Fibroblast of mammary gland (primary cell): ENCODE measurements at places on chromosomes 13 and 19.

GRCh38 chr13:80599765-80600164 lies 258.8 kb upstream of the SPRY2 start:
- DNase-seq, result peak; percentile 28

DNA sequence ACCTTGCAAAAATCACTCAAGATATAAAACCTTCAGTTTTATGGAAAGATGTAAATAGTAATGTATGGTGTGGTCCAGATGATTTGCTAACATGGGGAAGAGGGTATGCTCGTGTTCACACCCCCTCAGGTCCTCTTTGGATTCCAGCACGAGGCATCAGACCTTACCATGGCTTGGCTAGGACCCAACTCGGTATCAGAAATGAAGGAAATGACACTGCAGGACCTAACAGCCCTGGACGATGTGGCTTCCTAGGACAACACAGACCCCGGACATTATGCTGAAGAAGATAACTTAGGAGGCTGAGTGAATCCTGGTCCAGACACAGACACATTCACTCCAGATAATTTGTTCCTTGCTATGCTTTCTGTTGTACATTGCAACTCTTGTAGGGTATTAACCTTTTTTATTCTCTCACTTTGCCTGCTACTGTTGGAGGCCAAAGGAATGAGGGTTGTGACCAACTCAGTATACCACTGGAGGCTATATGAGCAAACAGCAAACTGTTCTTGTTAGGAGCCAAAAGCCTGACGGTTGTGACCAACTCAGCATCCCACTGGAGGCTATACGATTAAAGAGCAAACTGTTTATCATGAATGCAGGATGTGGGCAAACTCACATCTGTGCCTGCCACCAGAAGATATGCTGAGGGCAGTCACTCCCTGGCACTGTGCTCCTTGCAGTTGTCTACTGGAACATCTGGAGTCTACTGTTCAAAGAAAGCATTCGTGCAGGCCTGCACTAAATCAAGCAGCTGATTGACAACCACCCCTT lies 121.7 kb downstream of the ZNF429 start:
- DNase-seq, result no peak

GRCh38 chr19:623974-624373 lies 9.4 kb downstream of the POLRMT start:
- DNase-seq, result peak; percentile 86

DNA sequence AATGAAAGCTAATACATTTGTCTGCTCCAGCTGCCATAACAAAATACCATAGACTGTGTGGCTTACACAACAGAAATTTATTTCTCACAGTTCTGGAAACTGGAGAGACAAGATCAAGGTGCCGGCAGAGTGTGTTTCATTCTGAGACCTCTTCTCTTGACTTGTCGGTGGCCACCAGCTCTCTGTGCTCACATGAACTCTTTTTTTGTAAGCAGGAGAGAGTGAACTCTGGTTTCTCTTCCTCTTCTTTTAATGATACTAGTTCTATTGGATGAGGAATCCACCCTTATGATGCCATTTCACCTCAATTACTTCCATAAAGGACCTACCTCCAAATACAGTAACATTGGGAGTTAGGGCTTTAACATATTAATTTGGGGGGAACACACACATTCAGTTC lies 11.7 kb downstream of the KCTD12 start:
- no peak for DNase-seq

- peak; percentile 91 for DNase-seq
Observed at GRCh38 chr13:108463340-108463739, 166.1 kb upstream of the MYO16 start.

GRCh38 chr13:73038064-73038463 lies 20.7 kb upstream of the KLF5 start:
- DNase-seq, result no peak

GRCh38 chr19:55525289-55526101 lies 11.4 kb downstream of the SBK2 start:
- no peak for DNase-seq

DNA sequence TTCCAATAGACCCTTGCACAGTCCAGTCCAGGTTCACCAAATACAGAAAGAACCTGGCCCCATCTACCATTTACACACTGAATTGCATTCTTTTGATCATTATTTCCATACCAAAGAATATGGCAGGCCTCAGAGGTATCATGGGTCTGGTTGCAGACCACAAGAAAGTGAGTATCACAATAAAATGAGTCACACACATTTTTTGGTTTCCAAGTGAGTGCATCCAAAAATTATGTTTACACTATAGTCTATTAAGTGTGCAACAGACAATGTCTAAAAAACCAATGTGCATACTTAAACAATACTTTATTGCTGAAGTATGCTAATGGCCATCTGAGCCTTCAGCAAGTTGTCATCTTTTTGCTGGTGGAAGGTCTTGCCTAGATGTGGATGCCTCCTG lies 105.3 kb downstream of the SPACA7 start:
- DNase-seq, result peak; percentile 15

GRCh38 chr13:23806874-23807526 lies 82.2 kb downstream of the MIPEP start:
- DNase-seq, result no peak

- no peak for DNase-seq
Observed at GRCh38 chr13:42924344-42924743, 67.7 kb downstream of the EPSTI1 start.

DNA sequence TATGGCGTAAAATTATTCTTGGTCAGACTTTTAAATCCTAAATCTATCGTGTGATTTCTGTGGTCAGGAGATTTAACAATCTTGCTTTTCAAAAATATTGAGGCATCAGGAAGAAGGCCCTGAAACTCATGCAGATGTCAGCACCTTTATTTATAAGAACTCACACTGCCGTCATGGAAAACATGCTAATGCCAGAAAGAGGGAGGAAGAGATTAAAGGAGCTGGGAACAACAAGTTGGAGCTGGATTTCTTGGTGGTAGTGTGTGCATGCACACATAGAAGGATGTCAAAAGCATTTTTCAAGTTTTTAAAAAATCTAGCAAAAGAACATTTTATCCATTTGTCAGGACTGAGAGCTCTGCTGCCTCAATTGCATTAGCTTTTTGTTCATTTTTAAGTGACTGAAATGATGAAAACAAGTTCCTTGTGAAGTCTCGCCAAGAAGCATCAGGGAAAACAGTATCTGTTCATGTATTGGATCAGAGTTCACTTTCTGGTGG lies 342.5 kb downstream of the SPRY2 start:
- peak; percentile 20 for DNase-seq

DNA sequence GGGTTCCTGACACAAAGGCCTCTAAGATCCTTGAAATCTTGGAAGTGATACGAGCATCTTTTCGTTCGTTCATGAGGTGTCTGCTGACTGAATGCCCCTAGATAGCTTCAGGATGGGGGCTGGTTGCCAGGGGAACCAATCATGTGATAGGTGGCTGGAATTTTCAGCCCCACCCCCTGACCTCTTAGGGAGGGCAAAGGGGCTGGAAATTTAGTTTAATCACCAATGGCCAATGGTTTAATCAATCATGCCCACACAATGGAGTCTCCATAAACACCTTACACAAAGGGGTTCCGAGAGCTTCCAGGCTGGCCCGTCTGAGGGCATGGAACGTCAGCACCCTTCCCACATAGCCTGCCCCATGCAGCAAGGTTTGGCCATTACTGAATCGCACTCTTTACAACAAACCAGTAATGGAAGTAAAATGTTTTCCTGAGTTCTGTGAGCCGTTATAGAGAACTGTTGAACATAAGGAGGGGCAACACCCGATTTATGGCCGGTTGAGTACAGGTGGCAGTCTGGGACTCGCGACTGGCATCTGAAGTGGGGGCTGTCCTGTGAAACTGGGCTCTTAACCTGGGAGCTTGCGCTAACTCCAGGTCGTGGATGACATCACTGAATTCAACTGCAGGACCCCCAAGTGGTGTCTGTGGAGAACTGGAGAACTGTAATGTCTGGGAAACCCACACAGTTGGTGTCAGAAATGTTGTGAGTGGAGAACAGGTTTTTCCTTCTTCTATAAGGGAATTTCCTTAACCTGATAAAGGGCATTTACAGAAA lies 25.6 kb downstream of the MLLT1 start:
- no peak for DNase-seq

DNA sequence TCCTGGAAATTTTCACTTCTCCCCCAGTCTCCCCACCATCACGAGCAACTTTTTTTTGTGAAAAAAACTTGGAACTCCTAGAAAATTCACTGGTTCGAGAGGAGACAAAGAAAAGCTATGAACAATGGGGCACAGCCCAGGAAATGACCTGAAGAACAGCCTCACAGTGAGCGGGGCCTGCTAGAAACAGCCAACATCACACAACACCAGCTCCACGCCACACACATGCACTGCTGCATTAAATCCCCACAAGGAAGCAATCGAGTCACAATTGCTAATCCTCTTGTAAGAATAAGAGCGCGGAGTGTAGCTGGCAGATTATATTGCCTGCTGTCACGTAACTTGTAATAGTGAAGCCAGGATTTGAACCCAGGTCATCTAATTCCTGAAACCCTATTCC lies 48.8 kb downstream of the SLC7A1 start:
- no peak for DNase-seq

DNA sequence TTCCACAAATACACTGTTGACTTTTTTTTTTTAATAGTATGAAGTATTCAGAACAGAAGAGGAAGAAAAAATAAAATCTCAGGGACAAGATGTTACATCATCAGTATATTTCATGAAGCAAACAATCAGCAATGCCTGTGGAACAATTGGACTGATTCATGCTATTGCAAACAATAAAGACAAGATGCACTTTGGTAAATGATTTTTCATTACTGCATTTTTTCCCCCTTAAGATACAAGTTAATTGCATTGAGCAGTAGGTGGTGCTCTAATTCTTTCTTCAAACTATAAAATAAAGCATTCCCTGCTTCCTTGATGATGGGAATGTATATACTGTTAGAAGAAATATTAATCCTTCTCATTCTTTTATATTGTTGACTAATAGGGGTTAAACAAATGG lies 17.1 kb downstream of the UCHL3 start:
- peak; percentile 60 for DNase-seq

DNA sequence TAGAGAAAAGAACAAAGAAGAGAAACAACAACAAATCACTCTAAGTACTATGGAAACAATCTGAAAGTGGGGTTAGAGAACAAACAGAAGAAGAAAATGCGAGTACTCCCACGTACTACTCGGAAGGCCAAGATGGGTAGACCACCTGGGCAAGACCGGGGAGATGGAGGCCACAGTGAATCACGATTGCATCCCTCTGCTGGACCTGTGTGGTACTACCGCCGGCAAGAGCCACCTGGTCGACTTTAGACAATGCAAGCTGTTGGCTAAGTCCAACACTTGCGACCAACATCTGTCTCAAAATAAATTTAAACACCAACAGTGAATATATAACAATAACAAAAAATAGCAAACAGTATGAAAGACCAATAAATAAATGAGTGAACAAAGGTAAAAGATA lies 45.5 kb upstream of the ZNF91 start:
- no peak for DNase-seq

DNA sequence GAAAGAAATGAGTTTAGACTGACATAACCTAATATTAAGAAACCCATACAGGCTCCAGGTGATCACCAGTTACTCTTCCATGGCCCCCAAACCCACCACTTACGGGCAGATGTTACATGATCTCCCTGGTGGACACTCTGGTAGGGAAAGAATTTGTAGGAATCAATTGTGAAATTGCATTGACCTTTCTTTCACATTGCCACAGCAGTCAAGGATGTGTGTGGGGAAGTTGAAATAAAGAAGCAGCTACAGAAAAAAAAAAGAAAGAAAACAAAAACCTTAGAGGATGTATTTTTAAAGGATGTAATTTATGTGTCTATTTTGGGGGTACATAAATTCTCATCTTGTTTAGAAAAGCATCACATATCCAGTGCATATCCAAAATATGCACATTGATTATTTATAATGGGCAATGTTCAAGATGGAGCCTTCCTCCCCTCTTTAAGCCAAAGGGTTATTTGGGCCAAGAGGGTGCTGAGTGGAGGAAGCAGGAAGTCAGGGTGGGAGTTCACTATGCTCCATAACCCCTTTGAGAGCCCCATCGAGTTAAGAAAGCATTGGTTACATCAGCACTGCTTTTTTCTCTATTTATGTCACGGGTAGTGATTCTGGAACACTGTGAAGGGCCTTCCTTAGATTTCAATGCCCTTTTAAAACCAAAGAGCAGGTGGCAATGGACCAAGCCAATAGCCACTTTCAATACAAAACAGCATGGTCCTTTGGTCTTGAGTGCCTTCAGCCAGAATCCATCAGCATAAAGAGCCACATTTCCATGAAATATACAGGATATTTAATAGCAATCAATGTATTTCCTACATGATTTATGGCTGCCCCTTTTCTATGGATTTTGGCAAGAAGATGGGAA lies 169.6 kb downstream of the LACC1 start:
- DNase-seq, result no peak

GRCh38 chr13:94053986-94054593 lies 425.4 kb downstream of the DCT start:
- DNase-seq, result no peak

- DNase-seq, result peak; percentile 93
Observed at GRCh38 chr13:93151277-93151676, 75.3 kb upstream of the GPC6 start.

DNA sequence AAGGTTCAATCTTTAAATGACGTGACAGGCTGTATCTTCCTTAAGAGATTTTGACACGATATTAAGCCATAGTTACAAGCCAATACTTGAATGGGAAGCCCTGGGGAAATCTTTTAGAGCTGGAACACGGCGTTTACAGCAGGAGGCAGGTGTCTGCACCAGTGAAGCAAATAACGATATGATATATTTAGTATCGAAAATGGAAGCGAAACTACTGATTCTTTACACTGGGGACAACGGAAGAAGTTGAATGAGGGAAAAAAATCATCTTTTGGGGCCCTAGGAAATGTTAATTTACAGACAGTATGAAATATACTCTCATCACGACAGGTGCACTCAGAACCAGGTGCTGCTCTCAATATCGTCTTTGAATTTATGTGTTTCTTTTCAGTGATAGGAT lies 793.9 kb upstream of the PCDH20 start:
- no peak for DNase-seq

DNA sequence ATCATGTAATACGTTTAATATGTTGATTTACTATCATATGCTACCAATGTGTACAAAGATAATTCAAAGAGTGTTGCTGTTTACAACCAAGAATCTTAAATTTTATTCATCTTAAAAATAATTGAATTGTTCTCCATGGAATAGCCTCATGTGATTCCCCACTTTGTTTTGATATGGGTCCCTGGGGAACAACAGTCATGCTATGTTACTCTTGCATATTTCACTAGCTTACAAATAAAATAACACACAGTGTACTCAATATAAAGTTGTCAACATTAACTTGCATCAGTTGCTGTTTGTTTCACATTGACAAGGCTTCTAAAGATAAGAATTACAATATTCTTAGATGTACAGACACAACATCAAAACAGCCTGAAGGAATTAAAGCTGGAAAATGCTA lies 2.3 kb downstream of the ENOX1 start:
- peak; percentile 80 for DNase-seq

GRCh38 chr13:53090461-53090860 lies 61.8 kb downstream of the OLFM4 start:
- DNase-seq, result no peak
